NCI-H1436 treated with DMSO at 0.1 percent for 48 hours (cell line): ENCODE measurements at places on chromosomes 1 and 21.

- no peak for DNase-seq
These were observed 4.1 kb downstream of the CCDC27 start for GRCh38 chr1:3756394-3756793.

- DNase-seq: no peak
These were observed 42.4 kb downstream of the RNF2 start for GRCh38 chr1:185087746-185088145.

- DNase-seq: no peak
These were observed 90.6 kb downstream of the TRIM11 start for GRCh38 chr1:228315945-228316588.

DNA sequence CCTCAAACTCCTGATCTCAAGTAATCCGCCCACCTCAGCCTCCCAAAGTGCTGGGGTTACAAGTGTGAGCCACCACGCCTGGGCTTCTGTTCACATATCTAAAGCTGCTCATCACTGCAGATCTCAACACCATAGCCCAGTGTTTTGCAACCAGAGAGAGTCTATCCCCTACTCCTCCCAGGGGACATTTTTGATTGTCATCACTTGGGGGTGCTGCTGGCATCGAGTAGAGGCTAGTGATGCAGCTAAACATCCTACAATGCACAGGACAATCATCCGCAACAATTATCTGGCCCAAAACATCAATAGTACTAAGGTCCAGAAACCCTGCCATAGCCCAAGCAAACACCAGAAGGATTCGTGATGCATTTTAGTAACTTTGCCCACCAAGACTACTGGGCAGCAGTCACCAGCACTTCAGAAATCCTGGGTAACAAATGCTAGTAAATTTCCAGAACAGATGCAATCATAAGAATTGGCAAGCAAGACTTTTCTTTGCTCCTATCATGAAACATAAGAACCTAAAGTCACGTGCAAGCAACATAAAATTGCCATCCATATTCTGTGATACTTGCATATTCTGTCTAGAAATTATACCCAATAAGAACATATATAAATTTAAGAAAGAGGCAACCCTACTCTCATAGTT, 159.2 kb downstream of the APP start:
- DNase-seq: no peak

GRCh38 chr1:24089743-24090555, 22.0 kb downstream of the MYOM3 start:
- no peak for DNase-seq

GRCh38 chr1:24263746-24264145, 55.4 kb upstream of the GRHL3 start:
- no peak for DNase-seq

DNA sequence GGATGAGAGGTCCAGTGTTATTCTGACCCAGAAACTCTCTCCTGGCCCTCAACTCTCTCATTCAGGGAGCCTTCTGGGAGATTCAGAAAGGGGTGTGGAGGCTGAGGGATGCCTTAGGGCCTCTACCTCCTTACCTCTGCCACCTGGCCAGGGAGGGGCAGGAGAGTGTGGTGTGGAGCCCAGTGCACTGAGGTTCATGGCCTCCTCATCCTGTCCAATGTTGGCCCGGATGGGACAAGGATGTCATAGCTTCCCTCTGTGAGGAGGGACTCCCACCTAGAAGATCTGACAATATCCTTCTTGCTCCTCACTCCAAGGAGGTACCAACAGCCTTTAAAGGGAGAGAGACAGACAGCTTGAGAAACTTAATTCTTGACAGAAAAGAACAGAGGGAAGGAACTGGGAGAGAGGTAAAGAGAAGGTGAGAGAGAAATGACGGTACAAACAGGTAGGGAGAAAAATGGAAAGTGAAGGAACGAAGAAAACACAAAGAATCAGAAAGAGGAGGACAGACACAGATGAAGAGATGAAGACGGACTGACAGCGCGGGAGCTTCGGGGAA, 779 bp downstream of the BEND5 start:
- DNase-seq: no peak

GRCh38 chr1:50750021-50750619, 209.9 kb downstream of the FAF1 start:
- no peak for DNase-seq

GRCh38 chr1:171263901-171264300, 15.6 kb downstream of the FMO1 start:
- no peak for DNase-seq

DNA sequence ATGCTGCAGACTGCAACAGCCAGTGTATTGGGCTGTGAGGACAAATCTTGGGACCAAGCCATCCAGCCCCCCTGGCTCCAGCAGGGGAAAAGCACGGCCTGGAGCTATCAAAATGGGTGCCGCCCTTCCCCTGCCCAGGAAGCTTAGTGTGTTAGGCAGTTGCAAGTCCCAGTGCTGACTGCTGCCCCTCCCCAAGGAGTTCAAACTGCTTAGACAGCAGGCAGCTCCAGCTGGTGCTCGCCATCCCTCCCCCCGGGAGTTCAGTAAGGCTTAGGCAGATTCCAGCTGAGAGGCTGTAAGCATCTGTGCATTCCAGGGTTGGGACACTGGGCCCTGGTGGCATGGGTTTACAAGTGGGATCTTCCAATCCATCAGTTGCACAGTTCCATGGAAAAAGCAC, 579.6 kb upstream of the NR5A2 start:
- no peak for DNase-seq

GRCh38 chr1:156662800-156663055, 14.5 kb downstream of the NES start:
- DNase-seq: no peak

GRCh38 chr21:24375201-24375600, 1232.1 kb downstream of the MRPL39 start:
- no peak for DNase-seq

GRCh38 chr21:14675774-14676530, 129.8 kb upstream of the SAMSN1 start:
- no peak for DNase-seq

GRCh38 chr1:170908942-170909341, 26.4 kb upstream of the MROH9 start:
- DNase-seq: no peak

- no peak for DNase-seq
These were observed 127.2 kb downstream of the KAZN start for GRCh38 chr1:14725695-14726094.

DNA sequence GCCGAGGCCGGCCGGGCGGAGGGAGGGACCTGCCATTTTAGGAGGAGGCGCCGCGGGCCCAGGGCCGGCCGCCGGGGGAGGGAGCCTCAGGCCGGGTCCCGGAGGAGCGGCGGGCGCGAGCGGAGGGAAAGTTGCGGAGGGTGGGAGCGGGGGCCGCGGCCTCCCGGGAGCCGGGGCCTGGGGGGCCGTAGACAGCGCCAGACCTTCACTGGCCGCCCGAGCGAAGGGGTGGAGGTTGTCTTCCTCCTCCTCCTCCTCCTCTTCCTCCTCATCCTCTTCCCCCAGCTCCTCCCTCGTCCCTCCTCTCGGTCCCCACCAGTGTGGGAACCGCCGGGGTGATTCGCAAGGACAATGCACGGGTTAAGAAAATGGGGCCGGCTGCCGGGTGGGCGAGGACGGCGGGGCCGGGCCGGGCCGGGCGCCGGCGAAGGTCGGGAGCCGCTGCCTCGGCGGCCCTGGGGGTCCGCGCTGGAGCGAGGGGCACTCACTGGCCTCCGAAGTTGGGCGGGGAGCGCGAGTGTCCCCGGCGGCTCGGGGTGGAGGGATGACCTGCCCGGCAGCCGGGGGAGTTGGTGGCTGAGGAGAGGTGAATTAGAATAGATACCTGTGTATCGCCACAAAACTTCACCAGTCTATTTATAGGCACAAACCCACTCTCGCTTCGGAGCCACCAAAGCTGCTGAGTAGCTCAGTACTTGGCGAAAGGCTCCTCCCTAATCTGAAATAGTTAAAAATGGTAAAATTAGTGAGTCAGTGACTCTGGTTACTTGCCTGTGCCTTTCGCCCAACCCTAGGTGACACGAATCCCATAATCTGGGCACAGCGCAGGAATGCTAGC, 1.3 kb downstream of the DYRK1A start:
- no peak for DNase-seq

- no peak for DNase-seq
These were observed 50.1 kb downstream of the RPS6KA1 start for GRCh38 chr1:26579681-26580111.

GRCh38 chr21:45787371-45787770, 143.8 kb downstream of the PCBP3 start:
- DNase-seq: no peak

- DNase-seq: no peak
These were observed 377.1 kb downstream of the LRRIQ3 start for GRCh38 chr1:73820843-73821242.

DNA sequence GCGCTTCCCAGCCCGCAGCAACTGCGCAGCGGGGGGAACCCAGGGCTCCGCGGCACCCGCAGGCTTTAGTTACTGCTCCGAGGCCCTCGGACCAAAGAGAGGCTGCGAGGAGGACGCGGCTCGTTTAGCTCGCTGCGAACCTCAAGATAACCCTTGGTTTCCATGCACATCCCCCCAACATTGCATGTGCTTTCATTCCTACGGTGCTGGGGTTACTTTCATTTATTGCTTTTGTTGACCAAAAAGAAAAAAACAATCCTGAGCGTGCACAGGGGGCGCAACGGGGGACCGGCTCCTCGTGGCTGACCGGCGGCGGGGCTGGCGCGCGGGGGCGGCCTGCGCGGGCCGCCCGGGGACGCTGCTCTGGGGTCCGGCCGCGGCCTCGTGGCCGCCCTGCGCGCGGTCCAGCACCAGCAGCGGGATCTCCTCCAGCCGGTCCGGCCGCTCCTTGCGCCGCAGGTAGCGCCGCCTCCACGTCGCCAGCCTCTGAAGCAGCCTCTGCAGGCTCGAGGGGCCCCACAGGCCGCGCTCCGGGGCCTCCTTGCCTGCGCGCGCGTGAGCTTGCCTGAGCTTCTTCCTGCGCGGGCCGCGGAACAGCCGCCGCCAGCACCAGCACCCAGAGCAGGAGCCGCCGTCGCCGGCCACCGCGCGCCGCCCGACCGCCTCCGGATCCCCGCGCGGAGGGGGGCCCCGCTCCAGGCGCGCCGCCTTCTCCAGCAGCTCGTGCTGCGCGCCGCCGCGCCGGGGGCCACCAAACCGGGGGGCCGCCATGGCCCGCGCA, 77.4 kb downstream of the DESI2 start:
- no peak for DNase-seq

- no peak for DNase-seq
These were observed 457.2 kb upstream of the PBX1 start for GRCh38 chr1:164101802-164102201.

- DNase-seq: no peak
These were observed 156.7 kb upstream of the PTGFR start for GRCh38 chr1:78334114-78334513.

DNA sequence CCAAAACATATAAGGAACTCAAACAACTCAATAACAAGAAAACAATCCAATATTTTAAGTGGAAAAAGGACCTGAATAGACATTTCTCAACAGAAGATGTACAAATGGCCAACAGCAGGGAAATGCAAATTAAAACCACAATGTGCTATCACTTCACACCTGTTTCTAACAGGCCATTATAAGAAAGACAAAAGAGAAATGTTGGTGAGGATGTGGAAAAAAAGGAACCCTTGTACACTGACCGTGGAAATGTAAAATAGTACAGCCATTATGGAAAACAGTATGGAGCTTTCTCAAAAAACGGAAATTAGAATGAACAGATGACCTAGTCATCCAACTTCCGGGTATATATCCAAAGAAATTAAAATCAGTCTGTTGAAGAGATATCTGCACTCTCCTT, 37.8 kb upstream of the CD2 start:
- DNase-seq: no peak

DNA sequence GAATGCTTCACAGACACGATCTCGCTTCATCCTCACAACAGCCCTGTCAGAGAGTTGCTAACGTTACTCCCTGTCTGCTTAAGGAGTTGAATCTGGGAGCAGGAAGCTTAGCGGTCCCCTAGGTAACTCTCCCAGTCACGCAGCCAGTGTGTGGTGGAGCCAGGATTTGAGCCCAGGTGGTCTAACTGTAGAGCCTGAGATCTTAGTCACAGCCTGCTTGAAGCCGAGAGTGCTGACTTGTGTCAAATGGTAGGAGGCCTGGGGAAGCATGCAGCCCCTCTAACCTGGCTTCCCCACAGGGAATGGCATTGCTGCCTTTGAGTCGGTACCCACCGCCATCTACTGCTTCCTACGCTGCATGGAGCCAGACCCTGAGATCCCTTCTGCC, 4.1 kb downstream of the ADPRS start:
- DNase-seq: no peak

- no peak for DNase-seq
These were observed 8.9 kb downstream of the LSS start for GRCh38 chr21:46219591-46220239.

DNA sequence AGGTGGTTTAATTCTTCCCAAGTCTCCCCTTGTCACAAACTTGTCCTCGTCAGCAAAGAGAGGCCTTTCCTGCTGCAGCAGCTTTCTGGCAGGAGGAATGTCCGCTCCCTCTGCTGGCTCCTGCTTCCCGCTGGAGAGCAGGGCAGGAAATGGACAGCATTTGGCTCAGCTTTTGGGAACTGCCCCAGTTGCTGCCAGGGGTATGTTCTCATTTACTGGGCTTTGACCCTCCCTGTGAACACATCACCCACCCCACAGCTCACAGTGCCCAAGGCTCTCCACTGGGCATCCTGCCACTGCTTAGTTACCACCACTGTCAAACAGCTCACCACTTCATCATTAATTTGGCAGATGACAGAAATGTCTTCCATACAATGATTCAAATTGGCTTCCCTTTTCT, 75.4 kb downstream of the MRPL37 start:
- no peak for DNase-seq

DNA sequence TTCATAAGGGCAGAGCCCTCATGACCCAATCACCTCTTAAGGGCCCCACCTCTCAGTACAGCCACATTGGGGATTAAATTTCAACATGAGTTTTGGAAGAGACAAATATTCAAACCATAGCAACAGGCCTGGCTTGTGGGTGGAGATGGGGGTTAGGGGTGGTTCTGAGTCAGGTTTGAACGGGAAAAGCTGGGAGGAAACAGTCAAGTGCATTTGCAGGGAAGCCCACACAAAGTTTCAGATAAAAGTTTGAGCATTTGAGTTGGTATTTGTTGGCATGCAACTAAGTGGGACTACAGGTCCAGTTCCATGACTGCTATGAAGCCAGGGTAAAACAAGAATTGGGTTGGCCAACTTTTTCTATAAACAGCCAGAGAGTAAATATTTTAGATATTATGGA, 21.0 kb upstream of the PADI2 start:
- no peak for DNase-seq

- DNase-seq: no peak
These were observed 44.7 kb downstream of the CDC42BPA start for GRCh38 chr1:227273557-227273956.

DNA sequence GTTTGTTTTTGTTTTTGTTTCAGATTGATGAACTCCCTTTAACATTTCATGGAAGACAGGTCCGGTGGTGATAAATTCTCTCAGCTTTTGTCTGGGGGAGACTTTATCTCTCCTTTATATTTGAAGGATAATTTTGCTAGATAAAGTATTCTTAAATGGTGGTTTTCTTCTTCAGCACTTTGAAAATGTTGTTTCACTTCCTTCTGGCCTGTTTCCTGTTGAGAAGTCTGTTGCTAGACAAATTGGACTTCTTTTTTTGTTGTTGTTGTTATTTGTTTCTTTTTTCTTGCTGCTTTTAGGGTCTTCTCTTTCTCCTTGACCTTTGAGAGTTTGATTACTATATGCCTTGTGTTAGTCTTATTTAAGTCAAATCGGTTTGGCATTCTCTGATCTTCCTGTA, 50.8 kb downstream of the CRP start:
- DNase-seq: no peak

- DNase-seq: no peak
These were observed 1230.7 kb upstream of the NCAM2 start for GRCh38 chr21:19767546-19767945.
